IPS DF 6.9 (cell line): ENCODE measurements at places on chromosomes 7 and 10.

DNA sequence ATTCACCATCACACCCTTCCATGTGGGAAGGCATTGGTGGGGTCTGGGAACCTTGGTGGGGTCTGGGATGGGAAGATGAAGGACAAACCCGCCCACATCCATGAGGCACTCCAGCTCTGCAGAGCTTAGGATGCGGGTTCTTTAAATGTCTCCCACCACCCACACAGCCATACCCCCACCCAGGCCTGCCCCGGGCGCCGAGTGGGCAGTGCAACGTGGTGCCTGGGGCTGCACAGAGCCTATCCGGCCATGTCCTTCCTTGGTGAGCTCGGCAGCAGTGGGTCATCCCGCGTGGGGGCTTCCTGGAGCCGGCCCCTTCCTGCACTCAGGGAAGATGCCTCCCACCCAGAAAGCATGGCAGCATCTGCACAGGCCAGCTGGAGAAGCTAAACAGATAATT lies 163.5 kb upstream of the TCERG1L start:
- no peak for DNase-seq

GRCh38 chr10:118958984-118959925 lies 70.3 kb upstream of the NANOS1 start:
- DNase-seq, result no peak

GRCh38 chr7:45585628-45586027 lies 11.5 kb downstream of the ADCY1 start:
- no peak for DNase-seq

- no peak for DNase-seq
Observed at GRCh38 chr10:108817584-108817983, 1105.7 kb downstream of the XPNPEP1 start.

GRCh38 chr7:43653891-43654504 lies 71.1 kb downstream of the STK17A start:
- no peak for DNase-seq

GRCh38 chr10:132944510-132944909 lies 2.1 kb upstream of the CFAP46 start:
- no peak for DNase-seq

- DNase-seq, result no peak
Observed at GRCh38 chr10:125531465-125531864, 151.5 kb downstream of the TEX36 start.
